ENCODE measurements at places on chromosomes 7 and 10.

- DNase-seq: peak; percentile 36
These were observed 57.0 kb upstream of the CDCA7L start for GRCh38 chr7:22002726-22003125.

GRCh38 chr10:110862961-110863360 lies 8.8 kb upstream of the PDCD4 start:
- no peak for DNase-seq

DNA sequence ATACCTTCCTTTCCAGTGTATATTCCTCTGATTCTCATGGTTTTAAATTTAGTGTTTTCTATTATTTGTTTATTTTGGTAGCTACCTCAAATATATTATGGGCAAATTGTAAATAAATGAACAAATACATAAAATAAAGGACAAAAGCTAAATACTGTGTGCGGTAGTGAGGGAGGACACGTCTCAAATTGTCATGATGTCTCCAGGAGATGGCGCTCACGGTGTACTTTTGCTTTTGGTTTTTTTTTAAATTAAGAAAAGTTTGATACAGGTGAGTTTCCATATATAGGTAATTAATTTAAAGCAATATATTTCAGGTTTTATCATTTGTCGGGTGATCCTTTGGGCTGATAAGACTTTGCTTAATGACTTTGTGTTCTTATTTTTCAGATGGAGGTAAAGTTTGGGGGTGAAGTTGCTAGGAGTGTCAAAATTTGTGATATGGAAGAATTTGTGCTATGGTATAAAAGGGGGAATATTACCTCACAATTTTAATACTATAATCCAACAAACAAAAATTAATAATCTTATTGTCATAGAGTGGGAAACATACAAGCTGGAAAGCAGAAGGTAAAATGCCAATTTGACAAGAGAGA lies 68.4 kb upstream of the TMEM229A start:
- DNase-seq: peak; percentile 49

DNA sequence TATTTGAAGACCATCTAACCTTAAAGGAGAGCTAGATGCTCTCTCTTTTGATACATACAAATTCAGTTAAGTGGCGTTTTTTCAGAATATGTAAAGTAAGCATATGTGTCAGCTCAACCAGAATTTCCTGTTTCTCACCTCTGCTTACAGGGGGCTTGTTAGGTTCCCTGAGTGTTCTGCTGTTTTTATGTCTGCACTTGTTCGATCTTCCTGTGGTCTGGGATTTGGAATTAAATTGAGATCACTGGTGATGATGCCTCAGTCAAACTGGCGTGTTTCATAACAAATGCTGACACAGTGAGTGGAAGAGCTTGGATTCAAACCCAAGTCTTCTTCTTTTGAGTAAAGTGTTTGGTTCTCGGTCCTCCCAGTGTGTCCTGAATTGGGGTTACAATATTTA lies 348.3 kb upstream of the AKR1E2 start:
- no peak for DNase-seq

GRCh38 chr7:44515590-44516268 lies 25.3 kb upstream of the NUDCD3 start:
- DNase-seq: no peak

- DNase-seq: no peak
These were observed 47.5 kb upstream of the DGKB start for GRCh38 chr7:14950013-14950412.

GRCh38 chr10:778626-779330 lies 89.3 kb upstream of the DIP2C start:
- no peak for DNase-seq

DNA sequence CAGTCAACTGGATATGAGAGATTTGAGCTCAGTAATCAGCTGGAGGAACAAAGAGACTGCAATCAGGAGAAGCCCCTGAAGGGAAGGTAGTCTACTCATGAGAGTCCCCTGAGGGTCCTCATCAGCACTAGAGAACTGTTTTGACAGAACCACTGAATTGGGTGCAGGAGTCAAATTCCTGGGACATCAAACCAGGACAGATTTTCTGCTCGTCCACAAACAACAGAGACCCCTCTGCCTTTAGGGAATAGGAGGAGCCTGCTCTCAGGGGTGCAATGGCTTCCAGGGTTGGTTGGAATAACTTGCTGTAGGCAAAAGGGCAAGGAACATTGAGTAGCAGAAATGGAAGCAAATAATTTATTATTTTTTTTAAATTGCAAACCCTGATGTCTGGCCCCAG lies 21.9 kb upstream of the NEUROD6 start:
- no peak for DNase-seq

DNA sequence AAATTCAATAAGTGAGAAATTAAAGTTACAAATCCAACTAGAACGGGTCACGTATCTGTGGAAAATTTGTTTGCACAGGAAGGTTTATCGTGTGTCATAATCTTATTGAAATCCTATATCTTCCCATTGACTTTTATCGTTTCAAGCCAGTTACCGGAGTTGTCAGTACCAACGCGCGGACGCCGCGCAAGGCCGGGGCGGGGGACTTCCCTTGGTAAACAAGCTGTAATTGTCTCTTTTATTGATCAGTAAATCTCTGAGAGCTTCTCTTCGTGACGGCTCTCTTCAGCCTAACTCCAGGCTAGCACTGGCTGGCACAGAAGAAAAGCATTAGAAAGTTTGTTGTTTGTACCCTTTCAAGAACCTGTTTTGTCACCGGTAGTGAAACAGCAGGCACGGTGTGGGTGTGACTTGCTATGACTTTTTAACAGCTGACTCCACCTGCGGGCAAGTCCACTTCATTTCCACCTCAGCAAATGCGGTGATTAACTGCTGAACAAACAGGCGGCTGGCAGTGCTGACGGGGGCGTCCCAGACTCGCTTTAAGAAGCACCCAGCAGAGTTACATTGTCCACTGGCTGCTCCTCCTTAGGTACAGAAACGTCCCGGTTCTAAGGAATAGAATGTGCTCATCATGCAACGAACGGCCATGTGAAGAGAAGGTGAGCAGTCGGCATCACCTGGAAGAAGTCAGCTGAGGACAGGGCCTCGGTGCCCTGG lies 215.8 kb downstream of the MAD1L1 start:
- DNase-seq: no peak

- no peak for DNase-seq
These were observed 233.7 kb upstream of the PTN start for GRCh38 chr7:137577184-137577583.

DNA sequence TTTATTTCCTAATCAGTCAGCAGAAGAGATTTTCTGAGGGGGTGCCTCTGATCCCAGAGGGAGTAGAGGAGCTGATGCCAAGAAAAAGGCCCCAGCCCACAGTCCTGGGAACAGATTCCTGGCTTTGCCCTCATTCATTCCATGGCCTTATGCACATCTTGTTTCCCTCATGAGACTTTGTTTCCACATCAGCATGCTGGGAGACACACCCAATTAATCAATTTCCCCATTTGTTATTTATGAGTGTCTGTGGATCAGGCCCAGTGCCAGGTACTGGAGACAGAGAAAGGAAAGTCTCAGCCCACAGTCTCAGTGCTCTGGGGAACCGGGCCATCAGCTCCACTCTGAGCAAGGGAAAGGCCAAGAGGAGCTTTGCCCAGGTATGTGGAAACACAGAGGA lies 496.2 kb upstream of the ZMIZ1 start:
- peak; percentile 22 for DNase-seq

DNA sequence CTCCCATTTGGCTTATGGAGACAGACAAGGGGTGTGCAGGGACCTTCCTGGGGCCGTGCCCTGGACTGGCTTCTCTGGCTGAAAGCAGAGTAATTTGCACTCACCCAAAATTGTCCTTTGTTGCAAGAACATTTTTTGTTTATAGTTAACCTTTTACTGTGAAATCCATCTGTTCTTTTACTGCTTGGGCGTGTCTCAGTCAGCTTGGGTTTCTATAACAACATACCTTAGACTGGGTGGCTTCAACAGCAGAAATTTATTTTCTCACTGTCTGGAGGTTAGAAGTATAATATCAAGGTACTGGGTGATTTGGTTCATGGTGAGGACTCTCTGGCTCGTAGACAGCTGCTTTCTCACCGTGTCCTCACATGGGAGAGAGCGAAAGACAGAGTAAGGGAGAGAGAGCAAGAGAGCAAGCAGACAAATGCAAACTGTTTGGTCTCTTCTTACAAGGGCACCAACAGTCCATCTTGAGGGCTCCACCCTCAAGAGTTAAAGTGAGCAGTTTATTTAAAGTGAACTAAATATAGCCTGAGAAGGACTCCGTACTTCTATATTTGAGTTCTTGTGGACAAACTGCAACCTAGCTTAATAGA lies 131.0 kb upstream of the NPY start:
- DNase-seq: peak; percentile 39

DNA sequence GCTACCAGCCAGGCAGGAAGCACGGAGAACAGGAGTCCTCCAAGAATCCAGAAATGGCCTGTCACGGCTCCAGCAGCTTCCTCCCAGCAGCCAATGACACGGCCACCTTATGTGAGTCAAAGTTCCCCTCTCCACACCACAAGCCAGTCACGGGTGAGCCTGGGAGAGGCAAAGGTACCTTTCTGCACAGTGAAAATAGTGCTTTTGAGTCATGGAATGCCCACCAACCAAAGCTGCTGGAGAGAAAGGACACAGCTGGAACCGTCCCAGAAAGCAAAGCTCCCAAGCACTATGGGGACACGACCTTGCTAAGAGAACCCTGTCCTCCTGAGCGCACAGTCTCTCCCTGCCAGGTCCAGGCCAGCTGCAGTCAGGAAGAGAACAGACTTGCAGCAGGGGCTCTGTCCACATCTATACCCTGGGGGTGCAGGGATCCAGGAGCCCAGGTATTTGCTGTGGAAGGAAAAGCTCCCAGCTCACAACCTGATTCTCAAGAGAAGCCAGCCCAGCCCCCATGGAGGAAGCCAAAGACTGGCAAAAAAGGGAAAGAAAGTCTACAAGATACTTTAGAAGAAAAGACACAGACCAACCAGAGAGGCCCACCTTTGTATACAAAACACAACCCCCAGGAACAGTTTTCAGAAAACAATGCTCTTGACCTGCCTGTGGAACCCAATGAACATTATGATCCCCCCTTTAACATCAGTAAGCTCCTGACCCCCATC lies 24.4 kb downstream of the C10orf71 start:
- no peak for DNase-seq

DNA sequence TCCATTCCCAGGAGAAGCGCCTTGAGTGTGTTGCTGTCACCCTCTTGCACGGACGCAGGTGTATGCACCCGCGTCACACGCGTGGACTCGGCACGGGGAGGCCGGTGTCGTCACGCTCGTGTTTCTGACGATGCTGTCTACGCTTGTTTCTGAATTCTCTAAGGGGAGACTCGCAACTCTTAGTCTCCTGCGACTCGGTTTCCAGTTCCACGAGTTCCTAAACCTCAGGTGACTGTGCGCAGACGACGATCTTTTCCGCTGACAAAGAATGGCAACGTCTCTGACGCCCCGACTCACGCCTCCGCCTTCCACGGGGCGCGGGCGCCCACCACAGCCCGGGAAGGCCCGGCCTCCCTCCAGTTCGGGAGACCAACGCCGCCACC lies 579 bp downstream of the IDI1 start:
- peak; percentile 37 for DNase-seq

DNA sequence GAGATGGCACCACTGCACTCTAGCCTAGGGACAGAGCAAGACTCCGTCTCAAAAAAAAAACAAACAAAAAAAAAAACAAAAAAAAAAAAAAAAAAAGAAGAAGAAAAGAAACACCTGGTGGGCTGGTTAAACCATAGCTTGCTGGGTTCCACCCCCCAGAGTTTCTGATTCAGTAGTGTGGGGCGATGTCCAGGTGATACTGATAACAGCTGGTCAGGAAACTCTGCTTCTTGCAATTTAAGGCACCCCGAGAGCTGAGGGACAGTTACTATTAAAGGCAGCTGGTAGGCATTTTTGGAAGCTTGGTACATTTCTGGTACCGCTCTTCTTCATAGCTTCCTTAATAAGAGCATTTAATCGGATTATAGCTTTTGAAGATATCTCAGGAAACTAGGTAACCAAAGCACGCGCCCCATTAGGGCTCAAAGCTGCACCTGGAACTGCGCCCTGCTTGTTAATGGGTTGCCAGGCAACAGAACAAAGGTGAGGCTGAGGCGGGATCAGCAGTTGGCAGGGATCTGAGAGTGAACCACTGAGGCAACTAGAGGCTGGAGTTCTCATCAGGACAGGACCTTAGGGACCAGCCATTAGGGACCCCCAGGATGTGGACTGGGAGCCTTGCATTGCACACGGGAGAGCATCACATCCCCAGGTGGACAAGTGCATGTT lies 6.5 kb upstream of the SDK1 start:
- peak; percentile 90 for DNase-seq

DNA sequence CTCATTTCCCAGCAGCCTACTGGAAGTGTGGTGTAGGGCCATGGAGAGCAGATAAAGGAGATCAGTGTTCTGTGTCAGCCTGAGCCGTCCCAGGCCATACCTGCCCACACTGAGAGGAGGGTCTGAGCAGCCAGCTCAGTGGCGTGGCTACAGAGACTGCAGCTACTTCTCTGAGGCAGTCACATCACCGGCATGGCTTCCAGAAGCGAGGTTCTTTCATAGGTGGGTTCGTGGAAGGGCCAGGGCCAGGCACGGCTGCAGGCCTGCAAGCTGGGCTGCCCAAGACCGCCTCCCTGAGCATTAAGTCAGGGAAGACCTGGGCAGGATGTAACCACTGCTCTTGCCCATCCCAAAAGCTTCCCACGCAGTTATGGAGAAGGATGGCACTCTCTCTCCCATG lies 34.9 kb downstream of the LDB3 start:
- DNase-seq: no peak

- no peak for DNase-seq
These were observed 107.5 kb downstream of the MKI67 start for GRCh38 chr10:128018691-128019090.

GRCh38 chr7:111090846-111091245 lies at the start of gene LRRN3:
LRRN3 (plus strand) TSS chr7:111091127; CDS start chr7:111122773, 31,646 bp downstream.
- DNase-seq: peak; percentile 19

- no peak for DNase-seq
These were observed 15.9 kb downstream of the YKT6 start for GRCh38 chr7:44216521-44217222.

DNA sequence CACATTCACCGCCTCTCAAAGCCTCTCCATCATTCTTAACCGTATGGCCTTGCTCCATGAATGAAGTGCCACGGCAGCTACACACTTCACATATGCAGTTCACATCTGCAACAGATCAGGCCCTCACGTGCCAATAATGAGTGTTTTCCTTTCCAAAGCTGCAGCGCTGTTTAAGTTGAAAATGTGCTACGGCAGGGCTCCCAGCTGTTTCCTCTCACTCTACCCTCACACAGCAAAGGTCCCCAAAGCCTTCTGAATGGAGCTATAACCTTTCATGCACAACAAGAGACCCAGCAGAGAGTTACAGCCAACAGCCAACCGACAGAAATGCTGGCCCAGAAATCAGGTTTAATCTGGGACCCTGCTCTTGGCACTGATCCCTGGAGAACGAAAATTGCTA lies 236.1 kb downstream of the ELMO1 start:
- DNase-seq: no peak

DNA sequence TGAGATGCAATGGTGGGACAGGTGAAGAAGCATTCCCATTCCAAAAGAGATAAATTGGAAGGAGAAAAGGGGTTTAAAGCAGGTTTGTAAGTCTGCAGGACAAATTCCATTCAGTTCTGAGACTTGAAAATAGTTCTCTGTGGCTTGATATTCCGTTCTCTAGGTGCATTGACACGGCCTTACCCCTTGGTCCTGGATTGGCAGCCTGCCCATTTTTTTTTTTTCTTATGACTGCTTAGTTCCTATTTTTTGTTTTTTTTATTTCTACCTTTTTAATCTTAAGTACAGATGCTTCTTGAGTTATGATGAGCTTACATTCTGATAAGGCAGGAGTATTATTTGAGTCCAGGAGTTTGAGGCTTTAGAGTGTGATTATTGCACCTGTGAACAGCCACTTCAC lies 70.6 kb downstream of the MLLT10 start:
- DNase-seq: no peak

- DNase-seq: no peak
These were observed 102.2 kb upstream of the ELMO1 start for GRCh38 chr7:37550872-37551271.

Measured in small intestine (tissue), 16 donors.